ENCODE measurements at places on chromosomes 7 and 10. TPM values are rescaled to one million over a fixed set of nuclear protein-coding genes. Genes with fewer than 3 reads are reported as not detected.

Gene PPP1R17
- not detected for total RNA-seq

Gene LRMDA
- total RNA-seq, result 12.2 TPM

Gene CADPS2
- total RNA-seq, result 31.9 TPM

Gene FAM24A
- not detected for total RNA-seq

Gene FAM24B
- 4.3 TPM for total RNA-seq

Gene INSYN2A
- not detected for total RNA-seq

Gene SLC26A5
- not detected for total RNA-seq

Gene CHRM2
- not detected for total RNA-seq

Gene CDC14C
- not detected for total RNA-seq

Gene TRIL
- total RNA-seq, result 1.6 TPM

Gene LIPK
- total RNA-seq, result not detected

Gene AGAP9
- total RNA-seq, result 3.3 TPM

Gene RAB18
- total RNA-seq, result 18.2 TPM

Gene OPN4
- not detected for total RNA-seq

Gene SPDYE8
- total RNA-seq, result not detected

Gene STEAP4
- 14.8 TPM for total RNA-seq

Gene CEP41
- 6.9 TPM for total RNA-seq

Gene WDR86
- 11.2 TPM for total RNA-seq

Gene CUBN
- 2.6 TPM for total RNA-seq

Gene TWIST1
- total RNA-seq, result 0.52 TPM

Gene CYP2C19
- total RNA-seq, result 0.78 TPM

Gene TSPAN12
- total RNA-seq, result 9.9 TPM

Gene CFAP58
- total RNA-seq, result 0.26 TPM

Gene LIPJ
- 0.99 TPM for total RNA-seq

Gene CRYGN
- not detected for total RNA-seq

Gene ZPBP
- total RNA-seq, result not detected

Gene SNCG
- total RNA-seq, result 2.6 TPM

Gene CPVL
- total RNA-seq, result 17.9 TPM

Gene CHST15
- 21.5 TPM for total RNA-seq

Gene DGKB
- total RNA-seq, result 0.52 TPM

Gene DRGX
- not detected for total RNA-seq

Gene HOGA1
- 16.3 TPM for total RNA-seq

Gene SLC16A12
- 26.7 TPM for total RNA-seq

Gene NRCAM
- 39.4 TPM for total RNA-seq

Gene ITPRID1
- total RNA-seq, result not detected

Gene SHLD2
- total RNA-seq, result 16.3 TPM

Gene BAZ1B
- 28.3 TPM for total RNA-seq

Gene HERC4
- total RNA-seq, result 21.4 TPM

Gene THAP5
- 17.1 TPM for total RNA-seq

Gene DDC
- 17.1 TPM for total RNA-seq

Gene RNF32
- 0.99 TPM for total RNA-seq

Gene TPK1
- total RNA-seq, result 1.3 TPM

Gene PSMG3
- total RNA-seq, result 34.0 TPM

Gene PMPCB
- total RNA-seq, result 30.1 TPM
